Aorta (tissue), 5 donors: ENCODE measurements at places on chromosomes 16 and 17. TPM values are rescaled to one million over a fixed set of nuclear protein-coding genes. Genes with fewer than 3 reads are reported as not detected.

USP43 gene
- total RNA-seq, result not detected

POLR2C gene
- total RNA-seq, result 49.7 TPM

ABCC12 gene
- total RNA-seq, result not detected

PITPNM3 gene
- total RNA-seq, result 1.8 TPM

EXOC3L1 gene
- total RNA-seq, result 1.3 TPM

SPN gene
- 2.5 TPM for total RNA-seq

FOXO3B gene
- 3.5 TPM for total RNA-seq

ZNF19 gene
- total RNA-seq, result 3.3 TPM

ELMO3 gene
- total RNA-seq, result 0.97 TPM

SPATA32 gene
- total RNA-seq, result not detected

FOXC2 gene
- total RNA-seq, result 45.4 TPM

CCDC144A gene
- 18.6 TPM for total RNA-seq

KIF1C gene
- 187 TPM for total RNA-seq

PLA2G15 gene
- 28.4 TPM for total RNA-seq

TLCD2 gene
- total RNA-seq, result 10.0 TPM

JPH3 gene
- 0.26 TPM for total RNA-seq

MAP3K3 gene
- 83.2 TPM for total RNA-seq

TBKBP1 gene
- 20.2 TPM for total RNA-seq

TMEM235 gene
- total RNA-seq, result not detected

ERN1 gene
- total RNA-seq, result 31.0 TPM

DHODH gene
- 4.9 TPM for total RNA-seq

KCNJ18 gene
- total RNA-seq, result not detected

CLDN9 gene
- total RNA-seq, result 0.18 TPM

CD300LB gene
- 1.3 TPM for total RNA-seq

CRYBA1 gene
- total RNA-seq, result not detected

ABCA9 gene
- total RNA-seq, result 100 TPM

GH1 gene
- not detected for total RNA-seq

PSME3 gene
- total RNA-seq, result 69.8 TPM

ZNF267 gene
- total RNA-seq, result 17.4 TPM

EIF3C gene
- 374 TPM for total RNA-seq

PRR35 gene
- not detected for total RNA-seq

FBXW10B gene
- total RNA-seq, result 0.58 TPM

KRTAP4-4 gene
- not detected for total RNA-seq

FBXL16 gene
- total RNA-seq, result 0.18 TPM

C16orf96 gene
- 0.24 TPM for total RNA-seq

ALKBH5 gene
- total RNA-seq, result 114 TPM

SDR42E2 gene
- not detected for total RNA-seq

MT2A gene
- 1,375 TPM for total RNA-seq

PRSS33 gene
- total RNA-seq, result not detected

RND2 gene
- total RNA-seq, result 1.1 TPM

SLFN14 gene
- total RNA-seq, result 0.30 TPM

TEKT5 gene
- 0.29 TPM for total RNA-seq

ZP2 gene
- not detected for total RNA-seq

KRT40 gene
- not detected for total RNA-seq

SOX8 gene
- 2.2 TPM for total RNA-seq

MYOCD gene
- total RNA-seq, result 91.6 TPM

CCL3 gene
- total RNA-seq, result 17.9 TPM

KCNAB3 gene
- 1.9 TPM for total RNA-seq

TMEM100 gene
- 24.4 TPM for total RNA-seq

HS3ST3B1 gene
- 0.63 TPM for total RNA-seq

GCGR gene
- 0.39 TPM for total RNA-seq

SYNGR2 gene
- total RNA-seq, result 69.9 TPM

OTOP2 gene
- total RNA-seq, result not detected

MFAP4 gene
- total RNA-seq, result 271 TPM

KCNH6 gene
- not detected for total RNA-seq

CBFA2T3 gene
- 4.4 TPM for total RNA-seq

NT5M gene
- total RNA-seq, result 2.2 TPM

TPSD1 gene
- not detected for total RNA-seq

MSLN gene
- total RNA-seq, result 0.33 TPM
